ENCODE measurements at places on chromosomes 5 and 9. TPM values are rescaled to one million over a fixed set of nuclear protein-coding genes. Genes with fewer than 3 reads are reported as not detected.

DNA sequence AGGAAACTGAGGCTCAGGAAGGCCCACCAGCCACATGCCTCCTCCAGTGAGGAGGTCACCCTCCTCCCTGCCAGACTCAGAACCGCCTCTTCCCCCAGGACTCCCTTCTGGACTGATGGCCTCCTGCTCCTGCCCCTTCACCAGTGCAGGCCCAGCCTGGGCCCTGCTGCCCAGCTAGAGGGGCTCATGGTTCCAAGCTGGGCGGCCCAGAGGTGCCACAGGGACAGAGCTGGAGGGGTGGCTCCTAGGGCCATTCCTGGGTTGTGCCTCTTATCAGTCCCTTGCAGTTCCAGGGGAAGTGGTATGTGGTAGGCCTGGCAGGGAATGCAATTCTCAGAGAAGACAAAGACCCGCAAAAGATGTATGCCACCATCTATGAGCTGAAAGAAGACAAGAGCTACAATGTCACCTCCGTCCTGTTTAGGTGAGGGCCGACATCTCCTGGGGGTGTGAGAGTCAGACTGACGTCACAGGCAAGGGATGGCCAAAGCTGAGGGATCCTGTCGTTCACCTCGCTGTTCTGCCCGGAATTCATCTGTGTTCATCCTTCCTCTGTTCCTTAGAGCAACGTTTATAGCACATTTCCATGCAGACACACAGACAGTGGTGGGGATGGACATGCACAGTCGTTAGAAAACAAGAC lies 819 bp downstream of the LCN2 start:
- no peaks in the 10 kb centered on the region for H3K27me3 ChIP-seq
- no peak for DNase-seq
- no peaks in the 10 kb centered on the region for H3K36me3 ChIP-seq
- peaks cover 10% of the 10 kb centered on the region for H3K4me1 ChIP-seq
- H3K27ac ChIP-seq: no peak overlapping the region

- no peak overlapping the region for H3K4me3 ChIP-seq
- H3K27me3 ChIP-seq: no peaks in the 10 kb centered on the region
- no peak for DNase-seq
- H3K4me1 ChIP-seq: no peaks in the 10 kb centered on the region
Observed at GRCh38 chr5:143992496-143992895, 178.0 kb downstream of the YIPF5 start.

Gene SPINK7
- not detected for total RNA-seq

GRCh38 chr5:14305045-14305444 lies 161.9 kb downstream of the TRIO start:
- no peaks in the 10 kb centered on the region for H3K27me3 ChIP-seq
- H3K36me3 ChIP-seq: peaks cover 67% of the 10 kb centered on the region

- H3K27ac ChIP-seq: no peak overlapping the region
- no peaks in the 10 kb centered on the region for H3K4me1 ChIP-seq
- no peak for DNase-seq
- H3K36me3 ChIP-seq: no peaks in the 10 kb centered on the region
- H3K27me3 ChIP-seq: no peaks in the 10 kb centered on the region
Observed at GRCh38 chr5:177222269-177222668, 81.2 kb downstream of the RAB24 start.

GRCh38 chr5:103951776-103952175 lies 389.2 kb upstream of the NUDT12 start:
- no peak overlapping the region for H3K4me3 ChIP-seq
- no peak overlapping the region for H3K27ac ChIP-seq
- no peaks in the 10 kb centered on the region for H3K4me1 ChIP-seq
- no peak for DNase-seq
- no peaks in the 10 kb centered on the region for H3K27me3 ChIP-seq
